ENCODE measurements at places on chromosomes 5 and 9.

- no peak for DNase-seq
Measured at GRCh38 chr9:35813434-35814105, 1.3 kb downstream of the HINT2 start.

- DNase-seq = no peak
Measured at GRCh38 chr9:126490214-126490631, 123.5 kb upstream of the LMX1B start.

DNA sequence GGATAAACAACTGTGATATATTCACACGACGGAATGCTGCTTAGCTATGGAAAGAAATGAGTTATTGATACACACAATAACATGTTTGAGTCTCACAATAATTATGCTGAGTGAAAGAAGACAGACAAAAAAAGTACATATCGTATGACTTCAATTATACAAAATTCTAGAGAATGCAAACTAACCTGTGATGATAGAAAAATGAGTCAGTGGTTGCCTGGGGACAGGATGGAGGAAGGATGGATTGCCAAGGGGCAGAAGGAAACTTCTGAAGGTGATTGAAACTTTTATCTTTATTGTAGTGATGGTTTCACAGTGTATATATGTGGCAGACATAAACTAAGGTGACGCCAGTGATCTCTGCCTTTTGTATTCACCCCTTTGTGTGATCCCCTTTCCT lies 7.5 kb upstream of the CARTPT start:
- DNase-seq = no peak

DNA sequence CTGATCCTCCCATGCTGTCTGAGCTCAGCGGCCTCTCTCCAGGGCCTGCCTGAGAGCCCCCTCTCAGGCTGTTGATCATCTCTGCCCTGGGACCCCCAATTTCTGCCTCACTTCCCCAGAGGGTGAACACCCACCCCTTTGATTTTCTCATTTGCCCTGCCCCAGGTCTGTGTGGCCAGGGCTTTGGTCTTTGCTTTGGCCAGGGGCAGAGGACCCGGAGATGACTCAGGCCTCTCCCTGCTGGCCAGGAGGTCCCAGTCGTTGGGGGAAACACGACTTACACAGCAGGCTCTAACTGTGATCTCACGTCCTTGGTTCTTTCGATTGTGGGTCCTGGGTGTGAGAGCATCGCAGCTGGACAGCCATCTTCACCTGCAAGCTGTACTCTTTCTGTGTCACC lies 1.1 kb upstream of the ADAMTS2 start:
- no peak for DNase-seq

GRCh38 chr9:93902051-93902779 lies 52.9 kb downstream of the BARX1 start:
- no peak for DNase-seq

- DNase-seq = no peak
Measured at GRCh38 chr9:75812141-75812540, 78.3 kb upstream of the PCSK5 start.

GRCh38 chr9:27784847-27785713 lies 211.8 kb upstream of the C9orf72 start:
- DNase-seq = no peak

DNA sequence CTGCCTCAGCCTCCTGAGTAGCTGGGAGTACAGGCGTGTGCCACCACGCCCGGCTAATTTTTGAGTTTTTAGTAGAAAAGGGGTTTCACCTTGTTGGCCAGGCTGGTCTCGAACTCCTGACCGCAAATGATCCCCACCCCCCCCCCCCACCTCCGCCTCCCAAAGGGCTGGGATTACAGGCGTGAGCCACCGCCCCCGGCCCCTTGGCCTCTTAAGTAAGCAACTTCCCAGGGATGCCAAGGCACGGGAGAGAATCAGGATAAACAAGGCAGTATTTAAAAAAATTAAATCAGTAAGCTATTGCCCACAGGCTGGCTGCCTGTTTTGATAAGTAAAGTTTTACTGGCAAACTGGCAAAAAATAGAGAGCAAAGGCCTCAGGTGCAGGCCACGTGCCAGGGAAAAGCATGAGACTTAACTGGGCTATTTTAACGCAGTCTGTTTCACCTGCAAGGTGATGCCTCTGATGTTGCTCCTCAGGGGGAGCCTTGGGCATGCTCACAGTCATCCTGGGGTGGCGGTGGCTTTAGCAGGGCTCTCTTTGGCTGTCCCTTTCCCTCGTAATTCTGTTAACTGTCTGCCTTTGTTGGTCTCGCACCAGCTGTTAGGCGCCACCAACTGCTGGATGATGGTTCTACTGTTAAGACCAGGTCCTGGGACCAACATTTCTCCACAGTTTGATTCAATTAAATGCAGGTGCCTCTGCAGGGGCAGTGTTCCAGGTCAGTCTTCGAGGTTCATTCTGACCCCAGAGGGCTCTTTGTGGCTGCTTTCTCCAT lies 19.4 kb upstream of the RNF130 start:
- DNase-seq = no peak

Measured in activated CD4-positive, CD25-positive, alpha-beta regulatory T cell treated with anti-CD3 and anti-CD28 coated beads, Interleukin-2, amount 50 U/mL, for 16 hours (primary cell).